Omental fat pad (tissue), 4 donors: ENCODE measurements at places on chromosomes 4 and X.

DNA sequence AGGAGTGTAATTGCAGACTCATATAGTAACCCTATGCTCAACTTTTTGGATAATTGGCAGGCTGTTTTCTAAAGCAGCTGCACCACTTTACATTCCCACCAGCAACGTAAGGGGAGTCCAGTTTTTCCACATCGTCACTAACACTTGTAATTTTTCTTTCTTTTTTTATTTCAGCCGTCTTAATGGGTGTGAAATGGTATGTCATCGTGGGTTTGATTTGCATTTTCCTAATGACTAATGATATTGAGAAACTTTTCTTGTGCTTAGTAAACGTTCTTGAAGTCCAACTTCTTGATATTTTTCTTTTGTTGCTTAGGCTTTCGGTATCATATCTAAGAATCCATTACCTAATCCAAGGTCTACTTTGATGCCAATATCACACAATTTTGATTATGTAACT is 95.3 kb upstream of the IL1RAPL1 start:
- DNase-seq: no peak

- no peak for DNase-seq
These were observed 311.7 kb downstream of the NLGN4X start for GRCh38 chrX:5916945-5917344.

DNA sequence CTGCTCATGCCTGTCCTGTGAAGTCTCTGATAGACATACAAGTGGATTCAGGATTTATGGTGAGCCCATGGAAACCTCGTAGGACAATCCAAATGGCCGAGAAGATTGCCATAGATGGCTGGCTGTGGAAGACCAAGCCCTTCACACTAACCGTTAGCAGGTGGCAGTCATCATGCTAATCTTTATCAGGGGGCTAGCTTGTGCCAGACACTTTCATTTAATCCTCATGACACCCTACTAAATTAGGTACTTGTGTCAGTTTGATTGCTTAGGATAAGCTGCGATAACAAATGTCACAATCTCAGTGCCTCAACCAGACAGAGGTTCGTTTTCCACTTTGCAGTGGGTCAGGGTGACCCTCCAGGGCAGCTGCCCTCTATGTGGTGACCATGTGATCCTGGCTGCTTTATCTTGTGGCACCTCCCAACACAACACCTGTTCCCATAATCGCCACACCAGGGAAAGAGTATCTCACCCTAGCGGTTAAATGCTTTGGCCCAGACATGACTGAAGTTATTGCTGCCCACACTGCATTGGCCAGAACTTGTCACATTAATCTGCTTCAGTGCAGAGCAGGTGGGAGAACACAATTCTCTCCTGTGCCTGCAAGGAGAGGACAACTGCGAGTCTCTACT is 60.8 kb downstream of the REPS2 start:
- no peak for DNase-seq

GRCh38 chr4:132332932-132333723 is 816.0 kb upstream of the PCDH10 start:
- no peak for DNase-seq

- no peak for DNase-seq
These were observed 141.4 kb downstream of the TLL1 start for GRCh38 chr4:166014411-166014810.

DNA sequence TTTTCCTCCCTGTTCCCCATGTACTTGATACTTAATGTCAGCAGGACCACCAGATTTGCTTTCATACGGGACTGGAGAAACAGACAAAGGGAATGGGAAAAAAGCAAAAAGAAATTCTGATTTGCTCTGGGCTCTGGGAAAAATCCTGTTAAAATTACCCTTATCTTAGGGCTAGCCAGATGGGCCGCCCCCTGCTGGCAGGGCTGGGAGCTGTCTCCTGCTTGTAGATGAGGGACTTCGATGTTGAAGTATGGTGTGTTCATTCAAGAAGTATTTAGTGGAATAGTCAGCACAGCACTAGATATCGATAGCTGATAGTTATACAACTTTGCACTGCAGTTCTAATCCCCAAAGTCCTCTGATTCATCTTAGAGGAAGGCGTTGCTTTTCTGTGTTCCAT is 45.8 kb downstream of the BCORL1 start:
- peak; percentile 37 for DNase-seq

DNA sequence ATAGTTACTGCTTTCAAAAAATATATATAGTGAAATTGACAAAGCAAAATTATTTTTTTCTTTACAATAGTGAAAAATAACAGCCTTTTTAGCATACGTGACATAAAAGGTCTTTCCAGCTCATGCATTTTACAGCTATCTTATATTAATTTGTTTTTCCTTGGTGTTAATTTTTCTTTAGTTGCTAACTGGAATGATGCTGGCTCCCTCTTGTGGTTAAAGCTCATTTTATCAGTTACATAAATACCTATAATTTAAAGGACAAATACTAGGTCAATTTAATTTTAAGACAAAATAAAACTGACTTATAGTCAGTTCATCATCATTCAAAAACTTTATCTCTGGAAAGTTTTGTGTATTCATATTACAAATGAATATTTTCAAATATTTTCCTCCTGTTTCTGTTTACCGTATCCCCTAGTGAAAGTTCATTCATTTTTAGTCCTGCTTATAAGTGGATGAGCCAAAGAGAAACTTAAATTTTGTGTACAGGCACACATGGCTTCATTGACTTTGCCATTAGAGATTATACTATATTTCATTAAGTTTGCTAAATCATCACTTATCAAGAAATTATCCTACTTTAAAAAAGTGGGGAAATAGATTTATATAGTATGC is 9.9 kb upstream of the ANAPC4 start:
- DNase-seq: no peak

DNA sequence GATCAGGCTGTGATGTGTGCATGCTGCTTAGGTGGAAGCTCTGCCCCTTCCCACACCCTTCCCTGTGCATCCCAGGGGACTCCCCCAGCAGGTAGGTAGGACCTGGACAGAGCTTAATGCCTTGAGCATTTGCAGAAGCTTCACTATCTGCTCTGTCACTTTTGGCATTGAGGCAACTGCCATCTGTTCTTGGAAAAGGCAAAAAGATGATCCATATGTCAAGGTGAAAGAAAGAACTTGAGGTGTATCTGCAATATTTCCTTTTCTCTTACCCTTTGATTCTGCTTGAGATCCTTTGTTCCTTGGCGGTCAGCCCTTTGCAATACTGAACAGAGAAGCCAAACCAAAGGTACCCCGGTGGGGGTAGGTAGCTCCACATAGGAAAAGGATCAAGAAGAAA is 37.1 kb upstream of the TBC1D9 start:
- no peak for DNase-seq

GRCh38 chr4:141126769-141127168 is 6.5 kb downstream of the RNF150 start:
- DNase-seq: no peak

- no peak for DNase-seq
These were observed 52.7 kb downstream of the IRF2 start for GRCh38 chr4:184421533-184422155.

DNA sequence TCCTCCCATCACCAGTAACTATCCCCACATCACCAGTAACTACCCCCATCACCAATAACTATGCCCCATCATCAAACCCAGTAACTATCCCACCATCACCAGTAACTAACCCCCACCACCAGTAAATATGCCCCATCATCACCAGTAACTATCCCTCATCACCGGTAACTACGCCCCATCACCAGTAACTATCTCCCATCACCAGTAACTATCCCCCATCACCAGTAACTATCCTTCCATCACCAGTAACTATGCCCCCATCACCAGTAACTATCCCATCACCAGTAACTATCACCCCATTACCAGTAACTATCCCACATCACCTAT is 2.9 kb downstream of the ASMTL start:
- DNase-seq: no peak

DNA sequence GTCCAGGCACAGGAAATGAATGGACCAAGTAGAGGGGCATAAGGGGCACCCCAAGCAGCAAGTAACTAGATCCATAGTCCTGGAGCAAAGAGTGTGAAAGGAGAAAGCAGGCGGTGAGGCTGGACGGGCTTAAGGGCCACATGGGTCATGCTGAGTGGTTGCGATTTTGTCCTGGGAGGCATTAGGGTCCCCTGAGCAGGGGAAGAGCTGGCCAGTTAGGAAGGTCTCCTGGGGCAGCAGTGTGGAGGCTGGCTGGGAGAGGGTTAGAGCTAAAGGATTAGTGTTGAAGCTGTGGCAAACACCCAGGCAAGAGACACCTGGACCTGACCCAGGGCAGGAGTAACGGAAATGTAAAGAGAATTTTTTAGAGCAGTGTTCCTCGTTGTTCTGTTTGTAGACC is 26.5 kb downstream of the MYOZ2 start:
- DNase-seq: no peak

DNA sequence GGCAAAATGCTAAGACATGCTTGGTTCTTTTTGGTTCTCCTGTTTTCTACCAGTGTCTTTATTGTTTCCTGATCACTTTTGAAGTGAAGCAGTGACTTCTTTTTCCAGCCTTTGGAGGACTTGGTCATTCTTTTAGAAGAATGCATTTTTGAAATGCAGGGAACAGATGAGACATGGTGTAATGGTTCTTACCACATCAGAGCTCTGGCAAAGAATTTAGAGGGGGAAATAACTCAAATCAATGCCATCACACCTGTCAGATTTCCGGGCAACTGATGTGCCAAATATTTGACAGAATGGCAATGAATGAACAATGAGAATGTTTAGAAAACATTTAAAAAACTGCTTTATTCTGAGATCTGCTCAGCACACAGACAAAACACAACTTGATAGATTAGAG is 519.6 kb downstream of the IQCM start:
- no peak for DNase-seq

- DNase-seq: no peak
These were observed 61.2 kb downstream of the TRIM2 start for GRCh38 chr4:153265306-153266047.

DNA sequence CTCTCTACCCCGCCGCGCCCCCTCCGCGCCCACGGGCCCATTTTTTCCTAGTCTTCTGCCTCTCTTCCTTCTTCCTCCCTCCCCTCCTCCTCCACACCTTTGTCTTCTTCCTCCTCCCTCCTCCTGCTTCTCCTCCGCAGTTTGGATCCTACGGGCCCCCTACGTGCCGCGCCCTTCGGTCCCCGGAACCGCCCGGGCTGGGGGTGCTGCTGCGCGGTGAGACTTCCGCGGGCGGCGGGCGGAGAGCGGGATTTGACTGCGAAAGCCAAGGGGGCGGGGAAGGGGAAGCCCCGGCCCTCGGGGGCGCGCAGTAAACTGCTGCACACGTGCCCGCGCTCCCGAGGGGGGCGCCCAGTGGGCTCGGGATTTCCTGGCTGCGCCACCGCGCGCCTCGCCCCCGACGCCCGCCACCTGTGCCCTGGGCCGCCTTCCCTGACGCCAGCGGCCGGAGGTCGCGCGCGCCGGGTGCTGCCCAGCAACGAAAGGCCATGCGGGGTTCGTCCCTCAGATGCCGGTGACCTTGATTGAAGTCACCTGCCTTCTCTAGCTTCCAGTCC is 3.3 kb upstream of the NKX3-2 start:
- no peak for DNase-seq

- DNase-seq: no peak
These were observed 39.5 kb upstream of the CXCL13 start for GRCh38 chr4:77566148-77566547.
